ENCODE measurements at places on chromosomes 13 and 19.

GRCh38 chr13:27405546-27406134, 18.8 kb upstream of the GTF3A start:
- DNase-seq = no peak

DNA sequence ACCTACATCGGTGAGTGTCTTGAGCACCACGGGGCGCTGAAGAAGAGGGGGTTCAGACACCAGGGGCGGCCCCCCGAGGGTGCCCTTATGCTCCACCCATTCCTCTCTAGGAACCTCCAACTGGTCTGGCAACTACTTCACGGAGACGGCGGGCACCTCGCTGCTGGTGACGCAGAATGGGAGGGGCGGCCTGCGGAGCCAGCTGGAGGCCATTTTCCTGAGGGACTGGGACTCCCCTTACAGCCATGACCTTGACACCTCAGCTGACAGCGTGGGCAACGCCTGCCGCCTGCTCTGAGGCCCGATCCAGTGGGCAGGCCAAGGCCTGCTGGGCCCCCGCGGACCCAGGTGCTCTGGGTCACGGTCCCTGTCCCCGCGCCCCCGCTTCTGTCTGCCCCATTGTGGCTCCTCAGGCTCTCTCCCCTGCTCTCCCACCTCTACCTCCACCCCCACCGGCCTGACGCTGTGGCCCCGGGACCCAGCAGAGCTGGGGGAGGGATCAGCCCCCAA, 12.1 kb downstream of the HIPK4 start:
- no peak for DNase-seq

DNA sequence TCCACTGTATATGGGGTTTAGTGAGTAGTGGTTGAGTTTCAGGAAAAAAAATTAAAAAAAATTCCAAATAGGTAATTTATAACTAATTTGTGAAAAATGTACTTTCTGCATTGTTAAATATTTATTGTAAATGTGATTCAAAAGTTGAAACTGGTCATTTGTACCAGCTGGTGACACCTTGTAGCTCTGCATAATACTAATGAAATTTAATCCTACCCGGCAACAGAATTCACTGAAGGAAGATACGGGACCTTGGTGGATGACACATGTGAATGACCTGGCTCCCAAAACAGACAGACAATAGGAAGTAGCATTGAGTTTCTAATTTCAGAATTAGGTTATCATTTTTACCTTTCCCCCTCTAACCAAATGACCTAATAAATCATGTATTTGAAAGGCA, 73.8 kb downstream of the SLITRK6 start:
- DNase-seq = no peak

GRCh38 chr13:112902101-112902651, 66.8 kb upstream of the MCF2L start:
- DNase-seq = no peak

DNA sequence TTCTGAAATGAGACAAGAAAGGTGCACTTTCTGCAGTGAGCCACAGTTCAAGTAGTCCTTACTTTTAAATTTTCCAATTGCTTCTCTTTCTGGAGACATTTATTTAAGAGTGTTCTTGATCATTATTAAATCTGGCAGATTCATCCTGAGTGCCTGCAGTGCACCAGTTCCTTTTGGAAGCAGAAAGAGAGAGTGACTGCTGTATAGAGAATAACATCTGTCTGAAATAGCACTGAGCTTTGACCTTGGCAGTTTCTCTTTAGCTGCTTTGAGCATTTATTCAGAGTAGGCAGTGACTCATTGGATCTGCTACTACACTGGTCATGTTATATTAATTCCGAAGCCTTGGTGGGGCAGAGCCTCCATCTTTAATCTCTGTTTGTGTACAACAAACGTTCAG, 1373.7 kb downstream of the PCDH9 start:
- no peak for DNase-seq

DNA sequence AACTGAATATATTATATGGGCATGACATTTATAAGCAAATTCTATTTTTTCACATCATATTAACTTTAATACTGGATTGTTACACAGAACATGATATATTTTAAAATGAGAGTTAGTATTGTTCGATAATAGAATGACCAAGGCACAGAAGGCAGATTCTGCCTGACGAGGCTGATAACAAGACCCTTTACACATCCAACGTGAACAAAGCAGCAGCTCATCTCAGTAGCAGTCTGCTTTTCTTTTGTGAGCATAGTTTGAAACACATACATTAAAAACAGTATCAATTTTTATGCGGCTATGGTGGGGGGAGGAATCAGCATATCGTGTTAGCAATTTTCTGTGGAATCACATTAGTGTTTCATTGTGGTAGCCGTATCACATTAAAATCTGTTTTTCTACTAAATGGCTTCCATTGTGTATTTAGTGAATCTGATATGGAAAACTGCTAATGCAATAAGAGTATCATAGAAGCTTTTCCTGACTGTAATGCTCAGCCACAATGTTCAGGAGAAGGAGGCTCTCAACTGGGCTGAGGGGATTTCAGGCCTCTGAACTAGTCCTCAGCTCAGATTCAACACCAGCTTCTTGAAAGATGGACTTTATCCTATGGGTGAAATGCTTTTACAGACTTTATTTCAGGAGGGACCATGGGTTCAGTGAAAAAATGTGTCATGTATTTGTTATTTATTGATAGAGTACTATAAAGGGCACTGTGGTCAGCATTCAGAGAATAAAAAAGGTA, 4.0 kb downstream of the SMAD9 start:
- DNase-seq = no peak

DNA sequence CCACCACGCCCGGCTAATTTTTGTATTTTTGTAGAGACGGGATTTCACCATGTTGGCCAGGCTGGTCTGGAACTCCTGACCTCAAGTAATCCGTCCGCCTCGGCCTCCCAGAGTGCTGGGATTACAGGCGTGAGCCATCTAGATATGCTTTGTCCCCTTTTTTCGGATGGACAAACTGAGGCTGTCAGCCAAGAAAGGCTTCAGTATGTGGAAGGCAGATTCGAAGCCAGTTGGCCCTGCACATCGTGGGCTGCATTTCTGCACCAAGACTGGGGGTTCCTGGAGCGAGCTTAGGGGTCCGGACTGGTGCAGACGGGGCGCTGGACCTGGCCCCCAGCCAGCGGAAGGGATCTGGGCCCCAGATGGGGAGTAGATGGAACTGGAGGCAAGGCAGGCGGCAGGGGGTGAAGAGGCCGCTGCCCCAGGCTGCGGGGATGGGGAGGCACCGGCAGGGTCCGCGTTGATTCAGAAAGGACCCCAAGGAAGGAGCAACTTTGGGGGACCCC, 9.7 kb upstream of the JUND start:
- no peak for DNase-seq

GRCh38 chr19:13085666-13086065, 17.0 kb downstream of the LYL1 start:
- no peak for DNase-seq

Data from amygdala (tissue), 56 donors.